Activated naive CD4-positive, alpha-beta T cell treated with anti-CD3 and anti-CD28 coated beads for 36 hours (primary cell): ENCODE measurements at places on chromosomes 16 and 17.
A peak's percentile ranks its signal among the peaks of the same experiment; 100 is the strongest.

DNA sequence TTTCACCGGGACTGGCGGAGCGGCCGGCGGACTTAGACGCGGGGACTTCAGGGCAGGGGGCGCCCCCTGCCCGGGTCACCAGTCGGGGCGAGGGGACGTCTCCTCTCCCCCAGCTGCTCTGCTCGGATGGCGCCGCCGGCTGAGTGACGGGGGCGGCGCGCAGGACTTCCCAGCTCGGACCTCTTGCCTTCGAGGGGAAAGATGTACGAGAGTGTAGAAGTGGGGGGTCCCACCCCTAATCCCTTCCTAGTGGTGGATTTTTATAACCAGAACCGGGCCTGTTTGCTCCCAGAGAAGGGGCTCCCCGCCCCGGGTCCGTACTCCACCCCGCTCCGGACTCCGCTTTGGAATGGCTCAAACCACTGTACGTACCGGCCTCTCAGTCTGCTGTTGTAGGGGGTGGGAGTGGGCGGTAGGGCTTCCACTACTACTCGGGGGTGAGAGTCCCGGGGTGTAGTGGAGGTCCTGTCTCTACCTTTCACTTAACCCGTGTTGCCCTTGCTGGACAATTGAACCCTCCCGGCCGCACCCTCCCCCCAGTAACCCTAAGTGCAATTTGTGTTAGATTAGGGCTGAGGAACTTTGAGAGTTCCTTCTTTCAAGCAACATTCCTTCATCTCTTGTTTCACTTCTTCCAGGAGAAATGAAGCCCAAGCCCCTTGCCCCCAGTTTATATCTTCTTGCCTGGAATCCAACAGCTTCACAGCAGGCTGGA lies 21.9 kb downstream of the GJD3 start:
- H3K4me3 ChIP-seq, result peak overlapping the region; percentile 62
- no peak overlapping the region for H3K27ac ChIP-seq
- H3K27me3 ChIP-seq, result no peaks in the 10 kb centered on the region
- peaks cover 72% of the 10 kb centered on the region for H3K4me1 ChIP-seq
- no peak for DNase-seq
- peaks cover 5% of the 10 kb centered on the region for H3K36me3 ChIP-seq

GRCh38 chr17:64773836-64774761 lies 112.0 kb upstream of the SMURF2 start:
- peaks cover 15% of the 10 kb centered on the region for H3K4me1 ChIP-seq
- no peak overlapping the region for H3K4me3 ChIP-seq
- H3K27ac ChIP-seq, result no peak overlapping the region
- no peak for DNase-seq

DNA sequence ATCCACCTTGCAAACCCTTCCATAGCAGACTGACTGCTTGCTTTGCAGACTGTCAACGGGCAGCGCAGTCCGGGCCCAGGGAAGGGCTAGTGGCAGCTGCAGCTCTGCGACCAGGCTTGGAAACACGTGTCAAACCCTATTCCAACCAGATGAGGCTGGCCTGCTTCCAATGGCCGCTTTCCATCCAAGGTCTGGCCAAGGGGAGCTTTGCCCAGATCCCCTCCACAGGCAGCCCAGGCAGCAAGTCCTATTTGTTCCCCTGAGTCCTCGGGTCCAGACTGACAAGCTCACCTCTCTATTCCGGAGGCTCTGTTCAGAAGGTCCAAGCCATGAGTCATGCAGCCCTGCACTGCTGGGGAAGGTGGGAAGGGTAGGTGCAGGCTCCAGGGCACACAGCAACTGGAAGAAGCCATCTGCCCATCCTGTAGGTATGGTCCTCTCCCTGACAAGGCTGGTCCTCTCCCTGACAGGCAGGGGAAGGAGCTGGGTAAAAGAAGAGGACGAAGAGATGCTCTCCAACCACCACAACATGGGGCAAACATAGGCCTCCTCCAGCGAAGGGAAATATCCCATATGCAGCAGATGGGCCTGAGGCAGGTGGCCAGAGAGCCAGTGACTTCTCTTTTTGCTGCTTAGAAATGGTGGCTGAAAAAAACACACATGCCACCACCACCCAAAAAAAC lies 22.6 kb upstream of the AXIN2 start:
- H3K36me3 ChIP-seq, result no peaks in the 10 kb centered on the region
- peak overlapping the region; percentile 48 for H3K27ac ChIP-seq
- H3K4me1 ChIP-seq, result peaks cover 47% of the 10 kb centered on the region
- peak; percentile 36 for DNase-seq
- no peak overlapping the region for H3K4me3 ChIP-seq
- H3K27me3 ChIP-seq, result no peaks in the 10 kb centered on the region

DNA sequence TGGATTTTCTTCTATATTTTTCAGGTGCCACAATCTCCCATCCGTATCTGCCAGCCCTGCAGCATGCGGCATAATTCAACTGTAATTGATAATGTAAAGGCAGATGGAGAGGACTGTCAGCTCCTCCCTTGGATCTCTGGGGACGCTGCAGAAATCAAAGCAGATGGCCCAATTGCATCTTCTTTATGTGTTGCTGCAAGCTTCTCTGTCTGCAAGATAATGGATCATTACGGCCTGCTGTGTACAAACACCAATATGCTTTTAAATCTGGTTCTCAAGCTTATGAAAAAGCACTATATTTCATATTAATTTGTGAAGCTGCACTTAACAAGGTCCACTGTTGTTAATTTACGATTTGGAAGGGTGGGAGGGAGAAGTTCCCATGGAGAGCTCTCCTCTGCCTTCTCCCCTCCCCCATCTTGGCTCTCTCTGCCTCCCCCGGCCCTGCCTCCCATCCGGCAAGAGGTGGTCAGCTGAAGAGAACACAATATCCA lies 607.5 kb downstream of the TOX3 start:
- H3K27me3 ChIP-seq, result no peaks in the 10 kb centered on the region
- H3K27ac ChIP-seq, result no peak overlapping the region
- H3K36me3 ChIP-seq, result peaks cover 2% of the 10 kb centered on the region
- no peaks in the 10 kb centered on the region for H3K4me1 ChIP-seq
